CD4-positive, alpha-beta T cell treated with Interleukin-21 for 1 hour (primary cell): ENCODE measurements at places on chromosomes 12 and 14.
A peak's percentile ranks its signal among the peaks of the same experiment; 100 is the strongest.

- DNase-seq, result peak; percentile 58
Measured at GRCh38 chr12:49776413-49776812, 35.1 kb downstream of the TMBIM6 start.

- no peak for DNase-seq
Measured at GRCh38 chr12:57887631-57888408, 41.3 kb upstream of the CTDSP2 start.

DNA sequence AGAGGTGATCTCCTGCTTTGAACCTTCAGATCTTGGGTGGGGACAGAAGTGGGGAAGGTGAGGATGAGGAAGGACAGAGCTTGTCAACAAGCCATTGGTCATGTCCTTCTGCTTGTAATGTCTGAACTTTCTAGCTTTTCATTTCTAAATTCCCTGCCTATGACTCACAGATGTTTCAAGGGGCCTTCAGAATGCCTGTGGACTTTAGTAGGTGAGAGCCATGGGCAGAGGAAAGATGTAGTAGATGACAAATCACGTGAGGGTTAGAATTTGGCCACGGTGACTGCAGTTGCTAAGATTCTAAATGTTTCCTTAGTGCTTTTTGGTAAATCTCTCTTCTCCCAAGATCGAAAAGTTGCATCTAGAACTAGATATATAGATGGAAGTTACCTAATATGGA is 18.7 kb upstream of the CREBL2 start:
- DNase-seq, result no peak

- DNase-seq, result no peak
Measured at GRCh38 chr14:33420051-33420627, 481.5 kb downstream of the NPAS3 start.

DNA sequence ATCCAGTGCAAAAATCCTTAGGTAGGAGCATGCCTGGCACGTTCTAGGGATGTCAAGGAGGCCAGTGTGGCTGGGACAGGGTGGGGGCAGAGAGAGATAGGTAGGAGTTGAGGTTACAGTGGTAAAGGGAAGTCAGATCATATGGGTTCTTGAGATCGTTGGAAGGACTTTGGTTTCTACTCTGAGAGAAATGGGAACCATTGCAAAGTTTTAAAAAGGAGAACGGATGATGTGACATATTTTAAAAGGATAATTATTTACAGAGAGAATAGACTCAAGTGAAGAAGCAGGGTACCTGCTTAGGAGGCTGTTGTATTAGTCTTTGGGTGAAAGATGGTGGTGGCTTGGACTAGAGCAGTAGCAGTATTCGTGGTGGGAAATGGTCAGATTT is 47.6 kb upstream of the ATP2B1 start:
- no peak for DNase-seq

GRCh38 chr12:7628381-7628961 is 37.2 kb downstream of the APOBEC1 start:
- DNase-seq, result no peak

DNA sequence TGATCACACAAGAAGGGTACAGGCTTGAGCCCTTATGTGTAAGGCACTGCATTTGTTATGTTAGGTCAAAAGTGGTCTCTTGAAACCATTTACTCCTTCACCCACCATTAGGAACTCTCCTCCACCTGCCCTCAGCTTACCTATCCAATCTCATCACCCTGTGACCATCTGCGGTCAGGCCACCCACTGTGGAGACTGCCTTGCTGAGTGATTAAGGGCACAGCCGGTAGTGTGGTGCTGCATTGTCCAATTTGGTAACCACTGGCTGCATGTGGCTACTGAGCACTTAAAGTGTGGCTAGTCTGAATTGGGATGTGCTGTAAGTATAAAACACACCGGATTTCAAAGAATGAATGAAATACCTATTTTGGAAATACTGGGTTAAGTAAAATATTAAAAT is 177.1 kb upstream of the PARP11 start:
- no peak for DNase-seq

DNA sequence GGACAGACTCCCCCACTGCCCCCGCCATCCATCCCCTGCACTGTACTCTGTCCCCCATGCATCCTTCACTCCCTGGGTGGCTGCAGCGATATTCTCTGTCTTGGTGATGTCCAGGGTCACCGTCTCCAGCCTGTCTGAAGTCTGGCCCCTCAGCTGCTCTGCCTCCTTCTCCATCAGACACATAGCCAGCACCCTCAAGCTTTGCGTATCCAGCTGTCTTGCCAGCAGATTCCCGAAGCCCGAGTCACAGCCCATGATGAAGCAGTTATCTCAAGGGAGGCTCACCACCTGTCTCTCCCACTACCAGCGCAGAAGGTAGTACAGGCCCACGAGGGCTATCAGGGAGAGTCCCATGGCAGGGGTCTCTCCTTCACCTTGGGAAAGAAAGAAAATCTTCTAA is 77.8 kb downstream of the HSD17B6 start:
- no peak for DNase-seq

DNA sequence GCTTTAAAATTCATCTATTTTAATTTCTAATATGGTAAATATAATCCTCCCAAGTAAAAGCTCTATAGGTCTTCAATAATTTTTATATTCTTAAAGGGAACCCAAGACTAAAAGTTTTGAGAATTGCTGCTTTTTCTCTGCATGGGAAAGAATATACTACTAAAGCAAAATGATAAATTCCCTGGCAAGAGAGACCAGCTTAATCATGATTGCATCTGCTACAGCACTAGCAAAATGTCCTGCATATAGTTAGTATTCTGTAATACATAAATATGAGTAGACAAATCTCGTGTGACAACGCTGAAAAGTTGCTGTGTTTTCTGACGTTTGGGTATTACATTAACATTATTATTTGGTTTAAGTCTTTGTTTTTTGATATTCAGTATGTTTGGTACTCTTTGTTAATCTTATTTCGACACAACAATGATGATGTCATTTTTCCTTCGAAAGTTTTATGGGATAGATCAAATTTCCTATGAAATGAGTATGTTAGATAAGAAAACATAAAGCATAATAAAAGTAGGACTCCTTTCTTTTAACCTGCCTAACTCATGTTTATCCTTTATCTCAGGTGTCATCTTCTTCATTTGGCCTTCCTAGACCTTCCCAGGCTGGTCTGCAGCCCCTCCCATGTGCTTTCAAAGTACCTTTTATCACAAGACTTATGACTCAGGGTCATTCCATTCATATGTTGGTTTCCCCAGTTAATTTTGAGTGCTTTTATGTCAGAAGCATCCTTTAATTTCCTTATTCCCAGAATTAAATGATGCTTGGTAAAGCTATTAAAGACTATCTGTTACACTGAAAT is 321.9 kb downstream of the RAD51B start:
- no peak for DNase-seq

DNA sequence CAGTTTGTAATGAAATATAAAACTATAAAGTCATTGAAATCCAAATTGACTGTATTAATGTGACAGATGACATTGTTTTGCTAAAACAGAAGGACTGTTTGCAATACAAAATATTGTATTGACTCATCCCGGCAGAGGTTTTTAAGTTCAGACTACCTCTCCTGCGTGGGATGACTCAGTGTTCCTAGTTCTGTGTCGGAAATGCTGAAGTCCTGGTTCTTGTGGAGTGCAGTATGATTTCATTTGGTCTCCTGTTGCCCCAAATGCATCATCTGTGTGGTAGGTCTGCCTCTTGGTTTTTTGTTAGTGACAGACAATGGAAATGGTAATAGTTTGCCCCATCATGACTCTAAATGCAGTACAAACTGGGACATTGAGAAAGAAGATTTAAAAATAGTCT is 27.8 kb downstream of the PELI2 start:
- DNase-seq, result no peak

DNA sequence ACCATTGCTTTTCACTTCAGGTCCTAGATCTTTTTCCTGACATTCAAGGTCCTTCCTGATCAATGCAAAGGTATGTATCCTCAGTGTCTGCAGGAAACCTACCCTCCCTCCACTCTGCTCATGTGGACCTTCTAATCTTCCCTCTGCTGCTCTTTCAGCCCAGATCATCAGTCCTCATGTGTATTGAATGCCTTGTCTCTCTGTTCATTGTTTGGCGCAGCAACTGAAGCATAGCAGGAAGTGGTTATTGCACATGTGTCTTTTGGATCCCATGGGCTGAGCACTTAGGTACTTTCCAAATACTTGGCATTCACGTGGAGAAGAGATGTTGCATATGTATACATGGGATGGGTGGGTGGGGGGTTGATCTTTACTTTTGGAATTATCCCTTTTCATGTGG is 4.3 kb upstream of the NIN start:
- peak; percentile 51 for DNase-seq

DNA sequence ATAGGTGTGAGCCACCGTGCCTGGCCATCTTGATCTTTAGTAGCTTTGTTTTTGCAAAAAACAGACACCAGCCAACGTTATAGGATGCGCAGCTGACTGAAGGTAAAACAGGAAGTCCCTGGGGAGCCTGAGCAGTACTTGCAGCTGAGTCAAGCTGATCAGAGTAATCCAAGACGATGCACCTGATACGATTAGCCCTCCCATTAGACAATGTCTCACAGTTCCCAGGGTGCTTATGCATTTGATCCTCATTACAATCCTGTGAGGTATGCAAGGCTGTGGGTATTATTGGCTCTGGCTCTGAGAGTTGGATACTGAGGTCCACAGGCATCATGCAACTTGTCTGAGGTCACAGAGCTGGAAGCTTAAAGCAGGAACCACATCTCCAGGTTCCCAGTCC is 8.1 kb downstream of the KRT18 start:
- DNase-seq, result no peak

GRCh38 chr12:88375306-88376305 is 204.7 kb downstream of the KITLG start:
- DNase-seq, result no peak

DNA sequence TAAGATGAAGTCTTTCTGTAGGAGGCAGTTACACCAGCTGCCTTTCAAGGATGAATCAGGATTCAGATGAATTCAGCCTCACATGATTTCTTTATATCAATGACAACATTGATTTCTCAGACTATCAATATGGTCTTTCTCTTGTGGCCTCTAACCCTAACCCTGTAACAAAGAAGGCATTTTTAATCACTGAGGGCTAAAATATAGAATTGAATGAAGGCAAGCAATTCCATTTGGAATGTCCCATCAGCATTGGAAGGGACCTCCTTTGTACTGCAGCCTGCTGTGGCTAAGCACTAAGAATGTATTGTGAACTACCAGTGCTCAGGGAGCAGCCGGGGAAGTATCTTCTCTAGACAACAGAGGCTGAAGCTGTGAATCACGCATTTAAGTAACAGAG is 90.6 kb upstream of the FRMD6 start:
- no peak for DNase-seq

GRCh38 chr12:114611145-114612018 is 72.6 kb downstream of the TBX3 start:
- no peak for DNase-seq

DNA sequence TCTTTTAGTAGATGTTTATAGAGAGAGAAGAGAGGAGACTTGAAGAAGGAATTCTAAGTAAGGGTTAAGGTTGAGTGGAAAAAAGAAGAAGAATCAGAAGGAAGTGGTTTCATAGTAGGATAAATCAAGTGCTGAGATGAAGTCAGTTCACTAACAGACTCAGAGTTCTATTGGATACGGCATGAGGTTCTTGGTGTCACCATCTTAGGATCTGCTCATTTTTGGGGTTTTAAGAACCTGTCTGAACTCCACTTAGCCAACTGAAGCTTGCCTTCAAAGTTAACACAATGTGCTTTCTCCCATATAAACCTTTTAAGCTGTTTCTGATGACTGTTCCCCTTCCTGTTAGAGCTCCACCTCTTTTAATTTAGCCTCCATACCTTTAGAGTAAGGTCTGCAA is 152.6 kb downstream of the PRKCH start:
- DNase-seq, result no peak

DNA sequence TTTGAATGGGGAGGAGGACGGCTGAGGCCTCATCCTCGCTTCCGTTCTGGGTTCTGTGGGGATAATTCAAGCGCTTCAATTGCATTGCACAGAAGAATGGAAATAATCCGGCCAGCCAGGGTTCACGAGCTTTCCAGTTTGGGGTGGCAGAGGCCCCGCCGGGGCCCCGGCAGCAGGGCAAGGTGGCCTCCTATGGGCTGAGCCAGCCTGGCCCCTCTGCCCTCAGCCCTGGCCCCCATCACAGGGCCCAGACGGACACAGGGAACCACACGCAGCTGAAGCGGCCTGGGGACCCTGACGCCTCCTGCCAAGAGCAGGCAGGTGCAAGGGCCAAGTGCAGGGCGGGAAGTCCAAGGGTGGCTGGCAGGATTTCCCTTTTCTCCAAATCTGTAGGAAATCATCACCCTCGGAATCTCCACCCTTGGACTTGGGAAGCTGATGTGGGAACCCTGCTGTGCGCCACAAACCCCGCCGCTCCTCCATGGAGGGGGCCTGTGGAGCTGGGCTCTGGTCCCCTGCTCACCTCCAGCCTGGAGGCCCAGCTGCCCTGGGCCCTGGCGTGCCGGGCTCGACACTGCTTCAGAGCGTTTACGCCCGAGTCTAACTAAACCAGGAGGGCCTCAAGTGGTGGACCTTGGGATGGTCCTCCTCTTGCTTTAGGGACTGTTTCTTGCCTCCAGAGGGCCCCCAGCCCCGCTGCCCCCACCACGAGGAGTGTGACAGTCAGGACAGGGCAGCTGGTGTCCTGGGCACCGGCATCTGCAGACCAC is 78.4 kb downstream of the MOK start:
- no peak for DNase-seq

DNA sequence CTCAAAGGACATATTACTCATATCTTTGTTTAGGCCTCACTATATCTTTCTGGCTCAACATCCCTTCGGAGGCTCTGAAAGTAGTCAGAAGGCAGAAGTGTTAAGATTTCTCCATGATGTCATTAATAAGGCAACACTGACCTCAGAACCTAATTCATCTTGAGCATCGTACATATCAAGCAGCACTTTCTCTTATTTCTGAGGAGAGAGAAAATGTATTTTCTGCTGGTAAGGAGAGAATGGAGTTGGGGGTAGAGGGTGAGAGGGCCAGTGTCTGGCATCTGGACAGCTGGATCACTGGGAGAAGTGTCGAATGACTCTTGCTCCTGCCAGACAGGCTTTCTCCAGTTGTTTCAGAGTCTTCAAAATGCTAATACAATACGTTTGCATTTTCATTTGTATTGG is 213.2 kb upstream of the PRICKLE1 start:
- no peak for DNase-seq

DNA sequence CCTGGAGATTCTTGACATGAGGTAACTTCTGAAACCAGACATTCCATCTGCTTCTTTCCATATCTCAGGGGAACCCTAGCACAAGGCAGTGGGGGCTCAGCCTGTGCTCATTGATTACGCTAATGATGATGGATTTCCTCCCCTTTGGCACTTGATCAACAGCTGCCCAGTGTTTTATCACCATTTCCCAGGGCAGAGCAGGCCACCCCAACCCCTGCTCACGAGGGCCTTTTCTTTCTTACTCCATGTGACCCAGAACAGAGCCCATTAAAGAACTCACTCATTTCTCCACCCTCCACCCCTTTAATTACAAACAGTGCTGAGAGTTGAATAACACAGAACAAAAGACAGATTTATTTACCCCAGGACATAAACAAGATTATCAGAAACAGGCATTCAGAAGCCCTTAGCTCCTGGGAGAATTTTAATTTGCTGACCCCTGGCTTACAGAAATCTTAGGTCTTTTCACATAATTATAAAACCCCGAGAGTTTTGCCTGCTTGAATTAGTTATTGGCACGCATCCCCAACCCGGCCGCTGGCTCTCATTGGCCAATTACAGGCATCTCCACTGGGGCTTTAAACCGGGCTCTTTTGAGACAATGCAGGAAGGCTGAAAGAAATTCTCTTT is 32.0 kb upstream of the CCDC60 start:
- no peak for DNase-seq
